Stimulated activated CD4-positive, alpha-beta T cell treated with anti-CD3 and anti-CD28 coated beads, Interleukin-12 subunit alpha, Interleukin-12 subunit beta, amount 100 ng/mL, for 24 hours (primary cell): ENCODE measurements at places on chromosomes 13 and 19.

GRCh38 chr13:70183041-70183440 is 74.8 kb upstream of the KLHL1 start:
- no peak for DNase-seq

GRCh38 chr13:110197026-110197425 is 109.9 kb downstream of the COL4A1 start:
- no peak for DNase-seq

- DNase-seq: no peak
Observed at GRCh38 chr13:33340631-33341030, 55.1 kb upstream of the STARD13 start.

- DNase-seq: no peak
Observed at GRCh38 chr13:113393226-113393562, 29.3 kb upstream of the GRTP1 start.

DNA sequence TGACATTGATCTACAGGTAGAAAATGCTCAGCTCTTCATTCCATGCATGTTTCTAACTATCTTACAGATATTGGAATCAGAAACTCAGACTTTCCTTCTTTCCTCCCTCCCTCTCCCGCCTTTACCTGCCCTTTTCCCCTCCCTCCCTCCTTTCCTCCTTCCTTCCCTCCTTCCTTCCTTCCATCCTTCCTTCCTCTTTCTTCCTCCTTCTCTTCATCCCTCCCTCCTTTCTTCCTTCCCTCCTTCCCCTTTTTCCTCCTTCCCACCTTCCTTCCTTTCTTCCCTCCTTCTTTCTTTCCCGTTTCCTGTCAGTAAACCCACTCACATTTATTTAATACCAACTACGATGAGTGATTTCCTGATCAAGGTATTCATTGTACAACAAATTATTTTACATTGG is 113.4 kb upstream of the IRS2 start:
- DNase-seq: no peak

- no peak for DNase-seq
Observed at GRCh38 chr13:41668130-41668757, 210.9 kb downstream of the RGCC start.

GRCh38 chr13:26310470-26310869 is 56.5 kb downstream of the CDK8 start:
- DNase-seq: no peak

- DNase-seq: no peak
Observed at GRCh38 chr13:112931028-112931934, 37.7 kb upstream of the MCF2L start.

DNA sequence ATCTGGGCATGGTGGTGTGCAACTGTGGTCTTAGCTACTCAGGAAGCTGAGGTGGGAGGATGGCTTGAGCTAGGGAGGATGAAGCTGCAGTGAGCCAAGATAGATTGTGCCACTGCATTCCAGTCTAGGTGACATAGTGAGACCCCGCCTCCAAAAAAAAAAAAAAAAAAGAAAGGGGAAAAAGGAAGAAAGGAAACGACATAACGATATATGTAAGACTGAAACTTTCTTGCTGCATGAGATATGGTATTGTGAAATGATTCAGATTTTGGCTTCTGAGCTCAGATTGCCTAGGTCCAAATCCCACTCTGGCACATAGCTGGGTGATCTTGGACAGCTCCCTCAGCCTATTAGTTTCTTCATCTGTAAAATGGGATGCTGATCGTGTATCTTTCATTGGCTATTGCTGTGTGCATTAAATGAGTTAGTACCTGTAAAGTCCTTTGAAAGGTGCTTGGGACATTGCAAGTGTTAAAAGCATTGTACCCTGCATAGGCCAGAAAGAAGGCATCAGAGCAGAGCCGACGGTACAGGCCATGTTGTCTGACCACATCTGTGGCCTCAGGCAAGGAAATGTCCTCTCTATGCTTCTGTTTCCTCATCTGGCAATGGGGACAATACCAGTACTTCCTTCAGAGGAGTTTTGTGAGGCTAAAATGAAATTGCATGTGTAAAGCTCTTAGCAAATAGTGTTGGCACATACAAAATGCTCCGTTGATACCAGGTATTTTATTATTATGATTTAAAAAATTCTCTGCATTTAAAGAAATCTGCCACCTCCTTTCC is 32.6 kb upstream of the SLC46A3 start:
- no peak for DNase-seq

DNA sequence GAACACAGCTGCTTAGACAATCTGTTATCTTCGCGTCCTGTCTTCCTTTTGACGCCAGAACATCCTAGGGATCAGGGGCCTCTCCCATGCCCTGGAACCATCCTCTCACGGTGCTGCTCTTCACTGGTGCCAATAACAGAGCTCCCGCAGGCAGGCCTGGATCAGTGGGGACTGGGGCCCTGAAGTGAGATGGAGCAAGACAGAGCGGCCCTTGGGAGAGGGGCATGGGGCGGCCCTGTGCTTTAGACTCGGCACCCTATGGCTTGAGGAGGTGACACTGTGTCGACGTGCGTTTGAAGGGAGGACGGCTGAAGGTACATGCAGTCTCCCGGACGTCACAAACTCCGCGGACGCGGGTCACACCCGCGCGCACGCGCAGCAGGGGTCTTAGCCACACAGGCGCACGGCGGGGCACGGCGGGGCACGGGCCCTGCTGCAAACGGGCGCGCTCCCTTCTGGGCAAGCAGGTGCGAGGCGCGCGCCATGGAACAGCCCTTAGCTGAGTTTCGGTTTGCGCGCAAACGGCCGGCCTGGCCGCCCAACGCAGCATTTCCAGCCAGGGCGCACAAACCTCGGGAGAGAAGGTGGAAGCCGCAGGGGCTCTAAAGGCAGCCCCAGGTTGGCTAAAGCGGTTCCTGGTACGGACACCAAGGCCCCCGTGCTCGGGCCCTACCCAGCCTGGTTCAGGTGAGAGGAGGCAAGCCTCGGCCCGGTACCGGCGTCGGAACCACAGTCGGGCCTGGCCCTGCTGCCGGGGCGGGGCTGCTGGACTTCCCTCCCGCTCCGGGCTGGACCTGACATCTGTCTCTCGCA is 16.5 kb upstream of the RNF17 start:
- peak; percentile 17 for DNase-seq

DNA sequence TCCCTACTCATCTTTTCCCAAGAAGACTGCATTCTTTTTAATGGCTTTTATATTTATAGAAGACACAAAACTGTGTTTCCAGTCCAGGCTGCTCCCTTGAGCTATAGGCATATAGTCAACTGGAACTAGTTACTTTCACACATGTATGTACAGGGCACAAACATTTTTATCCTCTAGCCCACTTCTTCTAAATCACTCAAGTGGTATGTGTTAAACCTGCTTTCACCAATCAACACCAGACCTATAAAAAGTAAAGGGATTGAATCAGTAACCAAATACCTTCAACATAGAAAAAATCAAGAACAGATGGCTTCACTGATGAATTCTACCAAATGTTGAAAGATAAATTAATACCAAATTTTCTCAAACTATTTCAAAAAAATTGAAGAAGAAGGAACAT is 584.2 kb upstream of the SLITRK1 start:
- DNase-seq: no peak

- DNase-seq: no peak
Observed at GRCh38 chr19:42175952-42176648, 41.4 kb downstream of the DEDD2 start.

GRCh38 chr19:57338877-57339276 is 12.2 kb upstream of the ZNF304 start:
- no peak for DNase-seq

- no peak for DNase-seq
Observed at GRCh38 chr13:102608974-102609373, 12.2 kb downstream of the TPP2 start.

DNA sequence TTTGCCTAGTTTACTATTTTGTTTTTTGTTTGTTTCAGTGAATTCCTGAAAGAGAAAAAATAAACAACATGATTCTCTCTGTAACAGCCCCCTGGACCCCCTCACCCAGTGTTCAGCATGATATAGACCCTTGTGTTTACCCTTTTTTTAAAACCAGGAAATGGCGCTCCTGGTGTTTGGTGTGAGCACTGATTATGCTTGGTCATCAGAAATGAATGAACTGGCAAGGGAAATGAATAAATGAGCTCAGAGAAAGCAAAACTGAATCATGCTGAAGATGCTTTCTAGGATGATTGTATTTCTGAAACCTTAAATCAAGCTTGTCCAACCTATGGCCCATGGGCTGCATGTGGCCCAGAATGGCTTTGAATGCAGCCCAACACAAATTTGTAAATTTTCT is 22.1 kb downstream of the WASF3 start:
- no peak for DNase-seq

DNA sequence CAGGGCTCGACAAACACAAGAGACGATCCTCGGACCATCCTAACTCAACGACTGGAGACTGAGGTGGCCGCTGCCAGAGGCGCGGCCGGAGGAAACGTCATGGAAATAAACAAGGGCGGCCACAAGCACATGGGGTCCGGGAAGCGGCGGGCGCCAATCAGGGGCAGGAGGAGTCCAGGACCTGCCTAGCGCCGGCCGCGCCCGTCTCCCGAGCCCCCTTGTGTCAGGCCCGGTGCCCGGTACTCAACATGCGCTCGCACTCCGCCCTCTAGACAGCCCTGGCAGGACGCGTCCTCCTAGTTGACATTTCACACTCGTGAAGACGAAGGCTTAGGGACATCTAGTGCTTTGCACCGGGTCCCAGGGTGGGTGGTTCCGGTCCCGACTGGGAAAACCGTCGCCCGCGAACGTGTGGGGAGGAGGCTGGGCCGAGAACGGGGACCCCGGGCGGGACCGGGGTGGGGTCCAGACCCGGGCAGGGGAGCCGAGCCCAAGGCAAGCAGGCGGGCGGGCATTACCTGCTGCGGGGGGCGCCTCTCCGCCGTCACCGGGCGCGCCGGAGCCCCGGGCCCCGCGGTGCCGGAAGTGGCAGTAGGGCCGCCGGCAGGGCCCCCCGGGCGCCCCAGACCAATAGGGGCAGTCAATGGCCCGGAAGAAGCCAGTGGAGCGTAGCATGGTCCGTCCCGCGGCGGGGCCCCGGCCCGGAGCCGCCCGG is 442 bp downstream of the REXO1 start:
- no peak for DNase-seq

DNA sequence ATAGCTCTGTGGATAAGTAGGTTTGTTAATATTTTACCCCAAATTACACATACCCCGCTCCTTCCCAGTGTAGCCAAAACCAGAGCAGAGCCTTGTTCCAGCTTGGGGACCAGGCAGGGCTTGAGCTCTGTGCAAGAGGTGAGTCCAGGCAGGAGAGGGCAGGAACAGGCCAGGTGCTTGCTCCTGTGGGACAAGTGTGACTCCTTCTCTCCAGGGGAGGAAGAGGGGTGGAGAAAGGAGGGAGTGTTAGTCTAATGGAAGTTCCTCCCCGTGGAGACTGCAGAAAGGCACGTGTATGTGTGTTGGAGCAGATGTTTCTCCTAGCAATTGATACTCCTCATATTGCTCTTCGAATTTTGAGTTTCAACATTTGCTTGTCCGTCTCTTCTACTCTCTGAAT is 201.0 kb downstream of the FGF9 start:
- DNase-seq: no peak

GRCh38 chr19:30676990-30677679 is 305.0 kb downstream of the ZNF536 start:
- DNase-seq: no peak

DNA sequence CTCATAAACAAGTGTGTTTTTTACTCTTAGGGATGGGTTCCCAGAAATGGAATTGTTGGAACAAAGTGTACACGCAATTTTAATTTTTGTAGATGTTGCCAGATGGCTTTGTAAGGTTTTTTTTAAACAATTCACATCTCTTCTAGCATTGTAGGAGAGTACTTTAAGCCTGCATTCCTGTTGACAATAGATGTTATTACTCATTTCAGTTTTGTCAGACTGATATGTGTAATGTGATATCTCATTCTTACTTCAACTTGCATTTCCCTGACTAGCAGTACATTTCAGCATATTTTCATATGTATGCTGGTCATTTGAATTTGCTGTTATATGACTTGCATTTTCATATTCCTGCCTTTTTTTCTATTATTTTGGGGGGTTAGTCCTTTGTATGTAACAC is 186.6 kb upstream of the SLITRK6 start:
- no peak for DNase-seq

DNA sequence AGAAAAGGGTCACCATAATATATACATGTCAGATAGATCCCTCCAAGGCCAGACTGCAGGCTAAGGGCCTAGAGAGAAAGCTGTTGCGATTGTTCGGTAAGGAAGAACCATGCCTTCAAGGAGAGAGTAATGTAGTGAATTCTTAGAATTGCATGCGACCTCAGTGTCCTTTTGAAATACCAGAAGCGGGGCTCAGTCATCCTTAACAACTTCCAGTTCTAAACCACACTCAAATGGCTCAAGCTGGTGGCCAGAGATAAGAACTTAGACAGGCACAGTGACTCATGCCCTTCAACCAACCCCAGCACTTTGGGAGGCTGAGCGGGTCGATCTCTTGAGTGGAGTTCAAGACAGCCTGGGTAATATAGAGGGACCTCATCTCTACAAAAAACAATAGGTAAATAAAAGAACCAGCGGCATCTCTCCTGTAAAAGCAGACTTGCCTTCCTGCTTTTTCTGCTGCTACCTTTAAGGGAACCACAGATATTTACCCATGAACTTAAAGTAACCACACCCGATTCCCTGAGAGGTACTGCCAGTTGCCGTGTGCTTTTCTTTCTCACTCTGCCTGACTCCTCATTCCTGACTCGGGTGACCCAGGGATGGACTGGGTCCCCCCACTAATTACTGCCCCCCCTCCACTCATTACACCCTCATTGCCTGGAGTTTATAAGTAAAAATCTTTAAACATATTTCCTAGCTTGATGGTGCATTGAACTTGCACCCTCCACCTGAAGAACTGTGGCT is 15.4 kb upstream of the SIGLEC6 start:
- DNase-seq: no peak

GRCh38 chr19:9150650-9151049 is 10.5 kb downstream of the ZNF317 start:
- no peak for DNase-seq

DNA sequence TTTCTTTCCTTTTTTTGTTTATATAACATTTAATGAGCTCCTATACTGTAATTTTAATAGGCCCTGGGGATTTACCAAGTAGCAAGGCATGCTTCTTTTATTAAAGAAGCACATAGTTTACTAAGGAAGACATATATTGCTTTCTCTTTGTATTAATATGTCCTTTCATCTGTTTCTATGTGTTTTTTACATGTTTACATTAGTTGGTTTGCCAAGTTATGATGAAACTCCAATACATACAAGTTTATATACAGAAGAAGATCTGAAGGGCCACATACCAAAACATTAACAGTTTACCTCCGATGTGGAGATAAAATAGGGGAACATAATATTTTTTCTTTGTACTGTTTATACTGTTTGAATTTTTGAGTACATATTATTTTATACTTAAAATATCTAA is 100.9 kb downstream of the LACC1 start:
- DNase-seq: no peak
